ENCODE measurements at places on chromosomes 1 and 21.

GRCh38 chr1:245578771-245579170 is 424.0 kb downstream of the KIF26B start:
- DNase-seq = no peak

DNA sequence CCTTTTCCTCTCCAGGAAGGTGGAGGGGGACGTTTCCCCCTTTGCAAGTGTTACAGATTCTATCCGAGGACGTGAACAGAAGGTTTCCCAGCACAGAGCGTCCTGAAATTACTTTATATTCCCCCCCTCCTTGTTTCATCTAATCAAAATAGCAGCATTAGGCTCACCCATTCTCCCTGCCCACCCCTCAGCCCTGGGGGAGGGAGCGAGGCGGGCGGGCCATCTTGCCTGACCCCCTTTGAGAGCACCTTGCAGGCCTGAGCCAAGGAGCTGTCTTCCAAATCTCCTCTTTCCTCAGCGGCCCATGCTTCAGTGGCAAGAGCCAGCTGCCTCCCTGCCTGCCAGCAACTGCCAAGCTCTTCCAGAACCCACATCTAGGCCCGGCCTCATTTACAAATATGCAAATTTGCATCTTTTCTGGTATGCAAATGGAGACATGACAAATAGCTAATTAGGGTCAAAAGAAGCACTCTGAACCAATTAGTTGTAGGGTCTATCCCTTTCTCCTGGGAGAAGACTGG is 69.1 kb upstream of the POU3F1 start:
- no peak for DNase-seq

DNA sequence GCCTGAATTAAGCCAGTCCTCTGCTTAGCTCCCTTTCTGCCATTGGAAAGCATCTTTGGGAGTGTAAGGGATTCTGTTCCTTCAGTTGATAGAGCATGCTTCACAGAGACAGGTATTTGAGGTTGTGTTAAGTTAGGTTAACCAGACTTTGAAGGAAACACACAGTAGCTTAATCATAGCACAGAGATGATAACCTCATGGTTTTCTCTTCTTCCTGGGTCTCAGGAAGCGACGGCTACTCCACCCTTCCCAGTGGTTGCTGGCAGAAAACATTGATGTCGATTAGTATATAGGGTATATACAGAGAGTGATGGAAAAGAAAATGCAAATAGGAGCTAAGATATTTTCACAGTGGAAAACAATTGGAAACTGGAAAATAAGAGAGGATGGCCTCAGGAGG is 42.0 kb downstream of the S1PR1 start:
- DNase-seq = peak; percentile 47

- DNase-seq = no peak
Measured at GRCh38 chr1:81606656-81607055, 194.1 kb upstream of the ADGRL2 start.

DNA sequence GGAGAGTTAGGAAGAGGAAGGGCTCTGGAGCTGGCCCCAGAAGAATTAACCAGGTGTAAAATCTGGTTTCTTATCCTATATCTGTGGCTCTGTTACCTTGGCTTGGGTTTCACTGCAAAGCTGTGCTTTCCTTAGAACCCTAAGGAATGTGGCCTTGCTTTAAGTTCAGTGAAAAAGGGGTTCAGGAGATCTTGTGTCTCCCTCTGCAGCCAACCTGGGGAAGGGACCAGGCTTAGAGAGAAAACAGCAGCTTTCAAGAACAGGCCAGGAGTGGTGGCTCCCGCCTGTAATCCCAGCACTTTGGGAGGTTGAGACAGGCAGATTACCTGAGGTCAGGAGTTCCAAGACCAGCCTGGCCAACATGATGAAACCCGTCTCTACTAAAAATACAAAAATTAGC is 16.1 kb upstream of the MYCL start:
- no peak for DNase-seq

DNA sequence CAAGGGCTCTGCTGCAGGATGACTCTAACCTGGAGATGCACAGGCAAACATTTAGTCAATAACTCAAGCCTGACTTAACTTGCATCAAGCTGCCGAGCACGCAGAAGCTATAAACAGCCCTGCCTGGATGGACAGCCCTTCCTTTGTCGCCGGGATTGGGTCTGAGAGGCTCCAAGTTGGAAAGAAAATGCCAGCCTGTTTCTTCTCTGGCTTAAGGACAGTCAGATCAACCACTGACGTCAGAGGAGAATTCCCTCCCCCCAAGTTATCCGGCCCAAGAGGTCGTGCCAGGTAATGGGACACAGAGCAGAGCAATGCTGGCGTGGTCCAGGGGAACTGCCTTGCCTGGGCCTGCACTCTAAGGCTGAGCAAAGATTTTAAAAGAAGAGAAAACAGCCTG is 27.1 kb upstream of the LRRC38 start:
- no peak for DNase-seq

GRCh38 chr1:74508449-74508848 is 4.0 kb downstream of the LRRC53 start:
- no peak for DNase-seq

GRCh38 chr1:209728466-209728865 is 23.8 kb downstream of the HSD11B1 start:
- DNase-seq = no peak

DNA sequence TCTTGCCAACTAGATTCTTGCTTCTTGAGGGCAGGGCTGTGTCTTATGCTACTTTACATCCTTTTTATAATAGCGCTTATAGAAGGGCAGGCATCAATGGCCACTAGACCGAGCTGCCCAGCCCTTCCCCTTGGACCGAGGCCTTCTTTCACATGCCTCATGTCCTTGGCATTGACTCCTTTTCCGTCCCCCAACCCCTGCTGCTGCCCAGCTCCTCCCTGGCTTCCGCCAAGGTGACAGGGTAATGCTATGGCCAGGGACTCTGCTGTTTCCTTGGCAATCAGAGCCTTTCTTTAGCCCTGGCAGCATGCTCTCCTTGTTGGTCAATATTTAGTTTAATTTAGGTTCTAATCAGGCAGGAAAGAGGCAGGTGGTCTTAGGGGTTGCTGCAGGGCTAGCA is 48.2 kb downstream of the DDX20 start:
- no peak for DNase-seq

GRCh38 chr1:75969550-75969949 is 37.3 kb upstream of the ASB17 start:
- no peak for DNase-seq

GRCh38 chr1:245306020-245306419 is 151.2 kb downstream of the KIF26B start:
- no peak for DNase-seq

GRCh38 chr1:58331156-58331555 is 215.4 kb downstream of the OMA1 start:
- DNase-seq = no peak

DNA sequence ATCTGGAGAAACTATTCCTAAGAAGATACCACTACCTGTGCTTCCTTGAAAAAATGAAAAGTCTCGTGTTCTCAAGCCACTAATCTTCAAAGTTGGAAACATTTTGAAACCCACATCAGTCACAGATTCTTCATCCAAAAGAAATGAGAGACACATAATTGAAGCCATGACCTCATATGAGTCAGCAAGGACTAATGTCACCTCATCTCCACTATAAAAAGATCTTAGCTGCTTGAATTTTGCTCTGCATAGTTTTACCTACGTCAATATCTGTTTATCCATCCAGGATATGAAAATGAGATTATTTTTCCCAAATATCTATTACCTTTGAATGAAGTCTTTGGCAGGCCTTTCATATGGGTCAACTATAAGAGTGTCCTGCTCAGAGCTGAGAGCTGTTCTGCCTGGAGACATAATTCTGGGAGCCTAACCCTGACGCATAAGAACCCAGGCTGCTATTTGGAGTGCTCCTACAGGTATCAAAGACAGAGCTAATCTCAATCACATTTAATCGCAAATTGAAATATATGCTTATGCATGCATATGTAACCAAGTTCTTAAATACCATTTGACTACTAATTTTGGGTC is 312.5 kb upstream of the PKN2 start:
- no peak for DNase-seq

GRCh38 chr1:104266612-104267011 is 516.9 kb downstream of the AMY1C start:
- DNase-seq = no peak

DNA sequence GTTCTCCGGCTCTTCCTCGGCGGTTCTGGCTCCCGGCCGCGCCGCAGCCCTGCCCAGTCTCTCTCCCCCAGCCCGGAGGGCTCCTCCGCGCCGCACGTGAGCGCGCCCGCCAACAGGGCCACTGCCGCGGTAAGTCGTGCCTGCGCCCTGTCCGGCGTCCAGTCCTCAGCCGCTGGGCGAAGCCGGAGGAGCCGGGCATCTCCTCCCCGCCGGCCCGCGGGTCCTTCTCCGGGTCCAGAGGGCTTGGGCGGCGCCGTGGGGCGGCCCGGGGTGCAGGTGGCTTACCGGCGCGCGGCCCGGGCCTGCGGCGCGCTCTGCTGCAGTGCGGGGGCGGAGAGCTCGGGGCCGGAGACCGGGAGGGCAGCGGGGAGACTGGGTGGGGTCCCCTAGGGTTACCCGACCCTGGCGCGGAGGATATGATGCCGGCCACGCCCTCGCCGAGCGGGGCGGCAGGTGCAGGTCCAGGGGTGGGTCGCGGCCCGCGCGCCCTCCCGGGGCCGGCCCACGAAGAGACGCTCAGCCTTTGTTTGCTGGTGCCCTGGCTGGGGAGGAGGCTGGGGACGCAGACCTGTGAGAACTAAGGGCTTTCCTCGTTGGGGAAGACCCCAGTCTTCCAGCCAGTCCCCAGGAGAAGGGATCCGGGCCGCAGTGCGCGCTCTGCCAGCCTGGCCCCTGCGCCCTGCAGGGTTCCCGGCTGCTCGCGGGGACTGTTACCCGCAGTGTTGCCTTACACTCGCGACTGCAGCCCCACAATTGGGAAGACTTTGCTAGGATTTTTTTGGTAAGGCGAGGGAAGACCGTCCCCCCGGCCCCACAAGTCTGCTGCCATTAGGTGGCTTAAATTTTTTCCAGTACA is at the start of gene DOP1B:
DOP1B (plus strand) TSS at position 10 of the 856 bp plus-strand sequence. CDS start 7,910 bp downstream, outside the sequence.
- peak; percentile 37 for DNase-seq

DNA sequence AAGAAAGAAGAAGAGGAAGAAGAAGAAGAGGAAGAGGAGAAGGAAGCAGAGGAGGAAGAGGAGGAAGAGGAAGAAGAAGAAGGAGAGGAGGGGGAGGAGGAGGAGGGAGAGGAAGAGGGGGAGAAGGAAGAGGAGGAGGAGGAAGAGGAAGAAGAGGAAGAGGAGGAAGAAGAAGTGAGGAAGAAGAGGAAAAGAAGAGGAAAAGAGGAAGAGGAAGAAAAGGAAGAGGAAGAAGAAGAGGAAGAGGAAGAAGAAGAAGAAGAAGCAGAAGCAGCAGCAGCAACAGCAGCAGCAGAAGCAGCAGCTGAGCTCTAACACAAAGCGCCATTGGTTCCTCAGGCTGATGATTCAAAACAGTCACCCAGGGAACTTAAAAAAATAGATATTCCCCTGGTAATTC is 34.0 kb downstream of the DNAI4 start:
- DNase-seq = no peak

DNA sequence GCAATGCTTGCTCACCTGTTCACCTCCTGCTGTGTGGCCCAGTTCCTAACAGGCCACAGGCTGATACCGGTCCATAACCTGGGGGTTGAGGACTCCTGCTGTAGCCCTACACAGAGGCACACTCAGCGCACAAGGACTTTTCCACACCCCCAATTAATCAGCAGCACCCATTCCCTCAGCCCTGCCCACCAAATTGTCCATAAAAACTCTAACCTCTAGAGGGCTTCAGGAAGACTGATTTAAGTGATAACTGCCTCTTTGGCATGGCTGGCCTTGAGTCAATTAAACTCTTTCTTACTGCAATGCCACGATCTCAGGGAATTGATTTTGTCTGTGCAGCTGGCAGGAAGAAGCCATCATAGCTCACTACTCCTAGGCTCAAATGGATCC is 71.3 kb upstream of the MUTYH start:
- DNase-seq = no peak

DNA sequence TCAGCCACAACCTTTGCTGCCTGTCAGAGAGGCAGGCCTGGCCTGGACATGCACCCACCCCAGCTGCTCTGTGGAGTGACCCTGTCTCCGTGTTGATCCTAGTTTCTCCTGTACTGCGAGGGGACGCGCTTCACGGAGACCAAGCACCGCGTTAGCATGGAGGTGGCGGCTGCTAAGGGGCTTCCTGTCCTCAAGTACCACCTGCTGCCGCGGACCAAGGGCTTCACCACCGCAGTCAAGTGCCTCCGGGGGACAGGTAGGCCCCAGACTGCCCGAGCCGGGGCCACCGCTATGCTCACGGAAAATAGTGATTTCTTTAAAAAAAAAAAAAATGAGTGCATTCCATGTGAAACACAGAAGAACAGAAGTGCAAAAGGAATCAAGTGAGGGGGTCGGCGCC is 41.6 kb upstream of the TRAPPC10 start:
- DNase-seq = no peak

DNA sequence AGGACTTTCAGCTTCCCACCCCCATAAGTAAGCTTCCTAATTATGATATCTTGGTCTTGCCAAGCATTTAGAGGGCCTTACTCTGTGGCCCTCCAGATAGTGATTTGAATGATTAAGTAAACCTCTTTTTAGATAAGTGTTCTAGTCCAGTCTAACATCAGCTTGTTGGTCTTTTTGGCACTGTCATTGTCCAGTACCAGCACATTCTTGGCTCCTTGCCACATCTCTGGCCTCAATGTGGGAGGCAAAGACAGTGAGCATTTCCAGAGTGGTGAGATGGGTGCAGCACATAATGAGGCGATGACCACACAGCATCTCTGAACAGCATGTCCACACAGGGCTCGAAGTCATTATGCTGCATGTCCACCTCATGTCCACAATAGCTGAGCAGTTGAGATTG is 6.1 kb downstream of the CAPZA1 start:
- no peak for DNase-seq

DNA sequence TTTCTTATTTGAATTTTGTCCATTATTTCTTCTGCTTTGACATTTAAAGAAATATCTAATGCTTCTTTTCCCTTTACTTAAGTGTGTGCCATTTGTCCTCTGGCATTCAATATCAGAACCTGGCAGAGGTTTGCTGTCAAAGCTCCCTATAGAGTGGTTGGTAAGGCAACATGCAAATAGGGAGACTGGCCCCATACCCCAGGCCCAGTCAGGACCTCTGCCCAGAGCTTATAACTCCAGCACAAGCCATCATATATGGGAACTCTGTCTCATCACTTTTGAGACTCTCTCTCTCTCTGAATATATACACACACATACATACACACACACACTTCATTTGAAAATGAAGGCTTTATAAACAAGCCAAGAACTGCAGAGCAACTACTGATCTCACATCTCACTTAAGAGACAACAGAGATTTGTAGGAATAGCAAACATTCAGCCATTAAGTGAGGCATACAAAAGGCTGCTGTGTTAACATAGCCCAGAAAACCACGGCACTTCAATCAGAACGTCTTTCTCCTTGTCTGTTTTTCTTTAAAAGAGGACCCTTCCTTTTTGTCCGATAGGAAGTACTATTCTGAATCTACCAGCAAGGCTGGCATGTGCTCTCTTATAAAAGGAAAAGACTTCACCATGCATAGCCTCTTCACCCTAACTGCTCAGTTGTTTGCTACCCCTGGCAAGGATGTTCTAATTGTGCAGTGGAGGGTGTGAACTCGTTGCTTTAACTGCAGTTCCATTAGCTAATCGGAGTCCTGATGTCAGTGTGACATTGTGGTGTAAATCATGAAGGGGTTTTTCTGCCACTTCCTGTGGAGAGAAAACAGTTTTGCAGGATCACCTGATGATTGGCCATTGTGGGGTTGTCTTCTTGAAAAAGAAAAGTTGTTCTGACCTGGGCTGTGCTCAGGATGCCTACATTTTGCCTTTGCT is 101.7 kb downstream of the NR5A2 start:
- DNase-seq = peak; percentile 56

Data from CD4-positive, alpha-beta T cell treated with Interleukin-21 for 1 hour (primary cell).